Stimulated activated CD8-positive, alpha-beta memory T cell treated with anti-CD3 and anti-CD28 coated beads, Interleukin-7, amount 100 ng/mL, for 24 hours (primary cell): ENCODE measurements at places on chromosomes 6 and 20.

- DNase-seq: no peak
Measured at GRCh38 chr6:36712816-36713215, 15.2 kb downstream of the RAB44 start.

- DNase-seq: no peak
Measured at GRCh38 chr6:119237177-119237715, 112.3 kb downstream of the MAN1A1 start.

- DNase-seq: no peak
Measured at GRCh38 chr6:56842686-56843475, 112.0 kb upstream of the BEND6 start.

DNA sequence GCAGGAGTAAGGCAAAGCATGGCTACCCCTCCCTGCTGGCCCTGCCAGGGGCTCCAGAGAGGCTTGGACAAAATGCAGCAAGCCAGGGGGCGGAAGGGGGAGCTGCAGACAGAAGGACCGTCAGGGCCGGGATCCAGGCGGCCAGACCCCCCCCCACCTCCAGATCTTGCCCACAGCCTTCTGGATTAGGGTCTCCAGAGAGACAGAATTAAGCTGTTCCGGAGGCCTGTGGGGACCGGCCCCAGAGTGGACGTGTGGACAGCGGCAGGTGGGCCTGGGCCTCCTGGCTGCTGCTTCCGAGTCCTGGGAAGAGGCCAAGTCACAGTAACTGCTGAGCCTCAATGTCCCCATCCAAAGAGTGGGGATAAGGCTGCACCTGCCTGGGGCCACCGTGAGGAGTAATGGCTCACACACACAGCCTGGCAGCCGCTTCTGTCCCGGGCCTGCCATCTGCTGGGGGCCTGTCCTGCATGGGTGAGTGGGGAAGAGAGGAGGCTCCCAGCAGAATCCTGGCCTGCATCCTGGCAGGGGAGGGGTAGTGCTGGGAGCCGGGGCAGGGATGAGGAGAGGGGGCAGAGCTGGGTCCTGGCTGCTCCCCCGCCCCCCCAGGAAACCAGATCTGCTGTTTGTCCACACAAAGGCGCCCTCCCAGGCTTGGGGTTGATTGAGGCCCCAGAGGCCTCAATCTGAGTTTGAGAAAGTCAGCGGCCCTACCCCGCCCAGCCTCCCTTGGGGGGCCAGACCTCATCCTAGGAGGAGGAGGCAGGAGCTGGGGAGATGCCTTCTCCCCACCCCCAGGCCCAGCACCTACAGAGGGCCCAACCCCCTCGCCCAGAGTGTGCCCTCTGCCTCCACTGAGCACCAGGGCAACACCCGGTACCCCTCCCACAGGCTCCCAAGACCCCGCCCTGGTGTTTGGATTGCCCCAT is 3.9 kb downstream of the LAMA5 start:
- no peak for DNase-seq

GRCh38 chr6:156507656-156508055 is 269.5 kb upstream of the ARID1B start:
- DNase-seq: no peak

DNA sequence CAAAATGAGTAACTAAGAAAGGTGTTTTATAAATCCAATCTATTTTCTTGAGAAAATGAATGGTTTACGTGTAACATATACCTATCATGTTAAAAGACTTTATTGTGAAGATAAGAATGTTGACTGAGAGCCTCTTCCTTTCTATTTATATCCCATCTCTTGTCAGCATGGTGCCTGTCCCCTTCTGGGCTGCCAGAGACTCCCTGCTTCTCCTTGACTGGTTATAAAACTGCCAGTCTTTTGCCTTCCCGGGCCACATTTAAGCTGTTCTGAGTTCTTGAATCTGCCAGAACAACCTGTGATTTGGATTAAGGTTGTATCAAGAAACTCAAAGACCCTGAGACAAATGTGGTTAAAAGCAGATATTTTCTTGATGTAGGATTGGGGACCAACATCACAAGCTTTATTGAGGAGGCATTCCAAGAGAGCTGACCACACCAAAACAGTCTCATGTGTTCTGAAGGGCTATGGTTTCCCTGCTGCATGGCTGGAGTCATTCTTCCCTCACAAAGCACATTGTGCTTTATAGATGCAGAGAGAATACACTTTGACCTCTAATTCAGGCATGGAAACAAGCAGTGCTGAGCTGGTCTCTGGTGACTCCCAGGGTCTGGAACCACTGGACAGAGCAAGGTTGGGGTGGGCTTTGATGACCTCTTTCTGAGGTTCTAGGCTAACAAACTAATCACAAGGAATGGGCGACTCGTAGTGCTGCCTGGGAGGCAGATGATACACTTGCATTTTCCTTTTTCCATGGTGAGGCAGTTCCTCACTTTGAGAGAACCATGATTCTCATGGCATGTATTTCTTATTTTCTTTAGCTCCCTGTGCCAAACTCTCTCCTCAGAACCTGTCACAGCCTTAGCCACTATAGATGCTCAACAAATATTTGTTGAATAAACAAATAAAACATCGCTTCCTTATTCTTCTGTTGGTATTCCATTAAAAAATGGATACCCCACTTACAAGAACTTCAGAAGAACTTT is 205.0 kb upstream of the PREP start:
- DNase-seq: no peak

DNA sequence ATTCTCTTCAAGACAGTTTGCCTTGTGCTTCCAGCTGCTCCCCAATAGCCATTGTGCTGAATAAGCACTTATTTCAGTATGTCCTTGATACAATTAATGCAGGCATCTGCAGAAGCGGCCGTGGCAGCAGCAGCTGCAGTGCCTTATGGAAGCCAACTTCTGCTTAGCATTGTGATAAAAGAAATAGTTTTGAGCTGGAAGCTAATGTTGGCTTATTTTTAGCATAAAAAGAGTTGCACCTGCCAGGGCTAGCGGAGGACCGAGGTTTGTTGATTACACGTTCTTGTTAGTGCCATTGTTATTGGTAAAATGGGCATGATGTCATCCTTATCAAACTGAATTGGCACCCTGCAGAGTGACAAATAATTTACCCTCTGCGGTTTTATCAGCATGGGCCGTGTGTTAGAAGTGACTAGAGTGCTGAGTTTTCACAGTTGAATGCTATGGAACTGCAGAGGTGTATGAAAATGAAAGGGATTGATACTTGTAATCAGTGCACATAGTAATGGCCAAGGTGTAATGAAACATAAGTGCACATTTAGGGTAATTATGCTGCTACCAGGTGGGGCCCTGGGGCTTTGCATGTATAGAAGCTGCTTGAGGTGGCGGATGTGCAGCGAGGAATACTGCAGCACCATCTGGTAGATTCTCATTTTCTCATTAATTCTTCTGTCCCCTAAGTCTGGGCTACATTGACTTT is 334.3 kb downstream of the CDKAL1 start:
- no peak for DNase-seq

DNA sequence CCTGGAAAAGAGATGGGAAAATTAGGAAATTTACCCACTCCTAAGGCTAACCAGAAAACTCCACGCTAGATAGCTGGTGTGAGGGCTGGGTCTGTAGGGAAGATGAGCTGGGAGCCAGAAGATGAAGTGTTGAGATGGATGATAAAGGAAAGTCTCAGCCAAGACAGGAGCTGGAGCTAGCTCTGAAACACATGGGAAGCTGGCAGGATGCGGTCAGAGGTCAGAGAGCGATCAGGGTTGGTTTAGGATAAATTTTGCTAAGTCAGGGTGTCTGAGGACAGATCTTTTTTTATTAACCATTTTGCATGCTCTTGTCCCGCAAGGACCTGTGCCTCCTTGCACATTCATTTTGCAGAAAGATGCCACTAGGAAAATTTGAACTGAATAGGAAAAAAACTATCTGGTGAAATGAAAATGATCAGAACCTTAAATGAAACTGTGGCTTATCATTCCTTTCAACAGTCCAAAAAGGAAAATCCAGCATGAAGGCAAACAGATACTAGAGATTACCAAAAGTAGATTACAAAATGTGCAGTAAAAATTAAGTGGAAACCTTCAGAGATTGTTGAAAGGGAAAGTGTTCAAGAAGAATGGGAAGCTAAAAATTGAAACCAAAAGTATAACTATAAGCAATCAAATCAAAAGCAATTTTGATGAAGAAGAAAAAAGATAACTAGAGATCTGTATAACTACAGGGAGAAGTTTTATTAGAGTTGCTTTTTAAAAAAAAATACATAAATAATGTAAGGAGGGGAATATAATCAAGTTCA is 10.7 kb upstream of the EDN1 start:
- DNase-seq: no peak

GRCh38 chr6:44697327-44697726 is 309.8 kb downstream of the CDC5L start:
- DNase-seq: no peak

DNA sequence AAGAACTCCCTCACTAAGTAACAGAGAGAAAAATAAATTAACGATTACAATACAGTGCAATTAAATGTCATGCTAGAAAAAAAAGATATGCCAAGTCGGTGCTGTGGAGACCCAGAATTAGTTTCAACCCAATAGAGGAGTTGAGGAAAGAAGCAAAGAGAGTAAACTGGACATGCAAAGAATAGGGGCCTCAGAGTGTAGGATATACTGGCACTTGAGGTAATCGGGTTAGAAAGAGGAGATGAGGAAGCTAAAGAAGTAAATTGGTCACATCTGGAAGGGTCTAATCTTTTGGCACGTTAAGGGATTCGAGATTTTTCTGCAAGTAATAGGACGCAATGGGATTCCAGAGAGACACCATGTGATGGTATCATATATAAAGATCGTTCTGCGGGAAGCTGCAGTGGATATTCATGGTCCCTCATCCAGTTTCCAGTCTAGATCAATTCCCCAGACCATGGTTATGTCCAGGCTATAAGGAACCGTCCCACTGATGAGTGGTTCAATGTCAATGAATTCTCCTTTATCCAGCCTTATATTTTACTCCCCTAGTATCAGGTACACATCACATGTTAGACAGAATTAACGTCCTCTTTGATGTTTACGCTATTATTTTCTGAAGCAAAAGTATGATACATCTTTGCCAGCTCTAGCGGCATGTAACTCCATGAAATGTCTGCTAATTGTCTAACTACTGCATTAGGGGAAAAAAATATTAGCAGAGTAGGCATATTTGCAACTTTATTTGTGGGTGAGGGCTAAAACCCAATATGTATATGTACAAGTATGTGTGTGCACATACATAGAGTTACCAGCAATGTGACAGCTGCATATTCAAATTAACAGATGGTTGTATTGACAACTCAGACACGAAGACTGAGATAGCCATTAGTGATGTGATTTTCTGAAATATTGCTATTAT is 1.1 kb upstream of the TBC1D32 start:
- DNase-seq: no peak

- no peak for DNase-seq
Measured at GRCh38 chr6:25035512-25036435, 100.0 kb upstream of the RIPOR2 start.

GRCh38 chr20:20808016-20808415 is 95.6 kb upstream of the RALGAPA2 start:
- no peak for DNase-seq

DNA sequence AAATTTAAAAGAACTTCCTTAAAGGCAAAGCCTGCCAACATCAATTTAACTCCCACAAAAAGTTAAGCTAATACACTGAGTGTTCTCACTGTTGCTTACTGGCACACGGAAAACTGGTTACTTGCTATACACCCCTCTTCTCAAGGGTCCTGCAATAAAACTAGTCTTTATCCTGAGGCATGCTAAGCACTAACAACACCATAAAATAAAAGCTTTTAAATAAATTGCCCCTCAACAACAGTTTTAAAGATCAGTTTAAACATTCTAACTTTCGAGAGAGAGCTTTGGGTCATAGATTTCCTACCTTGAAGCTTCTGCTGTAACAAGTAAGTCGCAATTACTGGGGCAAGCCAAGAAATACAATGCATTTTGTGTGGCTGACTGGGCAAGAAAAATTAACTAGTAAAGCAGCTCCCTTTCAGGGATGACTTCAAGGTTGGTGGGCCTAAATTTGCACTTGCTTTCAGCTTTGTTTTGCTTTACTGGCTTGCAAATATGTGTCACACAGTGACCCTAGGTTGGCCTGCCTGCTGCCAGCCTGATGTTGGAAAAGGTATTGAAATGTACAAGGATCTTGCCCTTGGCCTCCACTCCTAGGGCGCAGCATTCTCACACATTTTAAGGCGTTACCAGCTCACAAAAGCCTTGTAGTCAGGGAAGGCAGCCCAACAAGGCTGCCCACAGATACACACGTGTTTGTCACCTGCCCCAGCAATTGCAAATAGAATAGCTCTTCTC is 4.0 kb upstream of the HEY2 start:
- no peak for DNase-seq

DNA sequence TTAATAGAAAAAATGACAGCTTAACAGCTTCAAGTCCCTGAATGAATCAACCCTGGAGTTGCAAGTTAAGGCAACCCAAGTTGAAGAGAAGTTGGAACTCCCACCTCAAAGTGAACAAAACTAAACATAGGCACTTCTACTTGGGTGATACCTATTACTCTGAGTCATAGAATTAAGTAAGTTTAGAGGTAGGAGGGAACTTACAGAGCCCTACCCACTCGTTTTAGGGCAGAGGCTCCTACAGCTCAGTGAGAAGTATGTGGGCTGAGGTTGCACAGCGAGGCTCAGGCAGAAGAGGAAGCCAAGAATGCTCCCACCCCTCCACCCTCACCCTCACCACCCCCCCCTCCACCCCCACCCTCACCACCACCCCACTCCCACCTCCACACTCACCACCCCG is 42.2 kb downstream of the NFATC2 start:
- no peak for DNase-seq
